ENCODE measurements at places on chromosomes 13 and 19. TPM values are rescaled to one million over a fixed set of nuclear protein-coding genes. Genes with fewer than 3 reads are reported as not detected.
A peak's percentile ranks its signal among the peaks of the same experiment; 100 is the strongest.

DNA sequence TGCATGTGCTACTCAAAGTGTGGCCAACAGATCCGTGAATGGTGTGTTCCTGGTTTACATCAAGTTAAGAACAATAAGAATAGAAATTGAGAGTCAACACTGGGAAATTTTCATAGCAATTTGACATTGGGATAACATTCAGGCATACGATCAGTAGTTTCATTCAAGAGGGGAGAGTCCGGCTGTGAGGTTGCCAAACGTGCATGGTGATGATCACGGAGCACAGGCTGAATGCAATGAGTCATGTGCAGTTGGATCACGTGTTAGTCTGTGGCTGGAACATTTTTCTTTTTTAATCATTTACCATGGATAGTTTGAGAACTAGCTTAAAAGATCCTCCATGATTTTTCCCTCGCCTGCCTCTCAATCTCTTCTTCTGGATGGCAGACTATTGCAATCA lies 2.5 kb upstream of the DCT start:
- H3K4me1 ChIP-seq: no peaks in the 10 kb centered on the region
- peak overlapping the region; percentile 20 for H3K27ac ChIP-seq
- no peak overlapping the region for H3K4me3 ChIP-seq
- H3K36me3 ChIP-seq: no peaks in the 10 kb centered on the region
- H3K27me3 ChIP-seq: no peaks in the 10 kb centered on the region

DNA sequence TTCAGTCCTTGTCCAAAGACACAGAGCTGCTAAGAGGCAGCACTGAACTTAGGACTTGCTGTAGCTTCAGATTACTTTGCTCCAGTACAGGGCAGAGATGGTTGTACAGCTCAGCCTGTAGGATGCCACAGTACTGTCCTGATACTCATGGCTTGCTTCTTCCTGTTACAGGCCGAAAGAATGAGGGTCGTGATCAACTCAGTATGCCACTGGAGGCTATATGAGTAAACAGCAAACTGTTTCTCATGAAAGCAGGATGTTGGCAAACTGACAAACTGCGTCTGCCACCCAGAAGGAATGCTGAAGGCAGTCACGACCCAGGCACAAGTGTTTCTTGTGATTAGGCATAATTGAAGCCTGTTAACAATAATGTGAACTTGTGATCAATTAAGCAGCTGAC lies 2.8 kb downstream of the ZNF749 start:
- H3K36me3 ChIP-seq: peaks cover 15% of the 10 kb centered on the region
- no peak overlapping the region for H3K27ac ChIP-seq
- DNase-seq: no peak

Gene CRX
- not detected for total RNA-seq

- H3K4me3 ChIP-seq: no peak overlapping the region
- no peak overlapping the region for H3K27ac ChIP-seq
- no peaks in the 10 kb centered on the region for H3K36me3 ChIP-seq
- H3K27me3 ChIP-seq: peaks cover 30% of the 10 kb centered on the region
These were observed 9.8 kb upstream of the CPB2 start for GRCh38 chr13:46114613-46115012.

Gene ZNF665
- total RNA-seq: 1.6 TPM

GRCh38 chr13:76023652-76024051 lies 387.5 kb downstream of the LMO7 start:
- no peaks in the 10 kb centered on the region for H3K27me3 ChIP-seq
- DNase-seq: no peak
- H3K4me1 ChIP-seq: no peaks in the 10 kb centered on the region
- no peak overlapping the region for H3K27ac ChIP-seq
- H3K4me3 ChIP-seq: no peak overlapping the region
- H3K36me3 ChIP-seq: no peaks in the 10 kb centered on the region

Gene GRK1
- 0.85 TPM for total RNA-seq

DNA sequence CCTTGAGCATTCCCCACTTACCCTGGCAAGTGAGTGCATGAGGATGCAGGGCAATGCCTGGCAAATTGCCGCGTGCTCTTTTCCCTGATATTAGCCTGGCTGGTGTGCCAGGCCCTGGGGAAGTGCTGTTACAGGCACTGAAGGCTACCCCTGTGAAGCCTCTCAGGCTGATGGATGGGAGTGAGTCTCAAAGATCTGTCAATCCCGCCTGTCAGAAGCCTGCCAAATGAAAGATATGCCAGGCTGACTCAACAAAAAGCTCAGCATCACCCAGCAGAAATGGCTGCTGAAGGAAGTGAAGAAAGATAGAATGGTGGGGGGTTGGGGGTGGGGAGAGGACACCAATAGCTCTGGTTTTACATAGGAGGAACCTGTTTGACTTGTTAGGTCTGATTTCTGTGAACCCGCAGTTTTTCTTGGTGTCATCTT lies 112.1 kb downstream of the LACC1 start:
- H3K4me3 ChIP-seq: no peak overlapping the region
- no peaks in the 10 kb centered on the region for H3K27me3 ChIP-seq
- peaks cover 26% of the 10 kb centered on the region for H3K4me1 ChIP-seq
- DNase-seq: peak; percentile 64
- H3K36me3 ChIP-seq: no peaks in the 10 kb centered on the region
- peak overlapping the region; percentile 41 for H3K27ac ChIP-seq

Gene SPRY2
- total RNA-seq: 34.6 TPM
